Stimulated activated CD4-positive, alpha-beta T cell treated with anti-CD3 and anti-CD28 coated beads, Interleukin-1b, Interleukin-23, amount 100 ng/mL, for 48 hours (primary cell): ENCODE measurements at places on chromosomes 11 and 22.
A peak's percentile ranks its signal among the peaks of the same experiment; 100 is the strongest.

DNA sequence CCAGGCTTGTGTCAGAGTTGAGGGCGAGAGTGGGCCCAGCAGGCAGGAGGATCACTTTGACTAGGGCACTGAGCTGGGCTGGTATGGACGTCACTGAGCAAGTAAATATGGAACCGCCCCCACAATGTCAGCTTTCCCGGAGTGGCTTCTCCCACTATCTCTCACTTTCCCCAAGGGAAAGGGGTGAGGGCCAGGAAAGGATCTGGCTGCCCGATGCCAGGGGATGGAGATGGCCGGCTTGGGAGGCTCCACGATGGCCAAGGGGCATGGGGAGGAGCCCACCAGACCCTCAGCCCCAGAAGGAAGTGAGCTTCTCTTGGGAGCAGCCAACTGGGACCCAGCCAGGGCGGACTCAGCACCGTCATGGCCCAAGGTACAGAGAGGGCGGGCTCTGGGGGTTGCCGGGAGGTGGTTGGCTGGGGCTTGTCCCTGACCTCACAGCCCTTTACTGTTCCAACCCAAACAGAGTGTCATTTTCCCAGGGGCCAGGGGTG lies 8.7 kb downstream of the PRDM11 start:
- DNase-seq = no peak

DNA sequence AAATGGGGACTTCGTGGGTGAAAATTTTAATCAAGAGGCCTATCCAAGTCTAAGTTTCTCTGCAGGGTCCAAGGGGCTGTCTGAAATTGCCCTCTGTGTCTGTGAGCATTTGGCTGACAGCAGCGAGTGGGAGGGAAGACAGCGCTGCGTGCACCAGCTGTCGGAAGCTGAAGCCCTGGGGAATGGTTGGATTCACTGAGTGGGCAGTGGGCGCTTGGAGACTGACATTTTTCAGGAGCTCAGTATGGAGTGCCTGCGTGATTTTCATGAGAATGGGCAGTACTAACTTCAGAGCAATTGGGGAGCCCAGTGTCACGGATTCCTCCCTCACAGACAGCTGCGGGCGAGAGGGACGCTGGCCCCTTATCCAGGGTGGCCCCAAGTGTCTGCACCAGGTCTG lies 388.8 kb upstream of the B3GAT1 start:
- no peak for DNase-seq

DNA sequence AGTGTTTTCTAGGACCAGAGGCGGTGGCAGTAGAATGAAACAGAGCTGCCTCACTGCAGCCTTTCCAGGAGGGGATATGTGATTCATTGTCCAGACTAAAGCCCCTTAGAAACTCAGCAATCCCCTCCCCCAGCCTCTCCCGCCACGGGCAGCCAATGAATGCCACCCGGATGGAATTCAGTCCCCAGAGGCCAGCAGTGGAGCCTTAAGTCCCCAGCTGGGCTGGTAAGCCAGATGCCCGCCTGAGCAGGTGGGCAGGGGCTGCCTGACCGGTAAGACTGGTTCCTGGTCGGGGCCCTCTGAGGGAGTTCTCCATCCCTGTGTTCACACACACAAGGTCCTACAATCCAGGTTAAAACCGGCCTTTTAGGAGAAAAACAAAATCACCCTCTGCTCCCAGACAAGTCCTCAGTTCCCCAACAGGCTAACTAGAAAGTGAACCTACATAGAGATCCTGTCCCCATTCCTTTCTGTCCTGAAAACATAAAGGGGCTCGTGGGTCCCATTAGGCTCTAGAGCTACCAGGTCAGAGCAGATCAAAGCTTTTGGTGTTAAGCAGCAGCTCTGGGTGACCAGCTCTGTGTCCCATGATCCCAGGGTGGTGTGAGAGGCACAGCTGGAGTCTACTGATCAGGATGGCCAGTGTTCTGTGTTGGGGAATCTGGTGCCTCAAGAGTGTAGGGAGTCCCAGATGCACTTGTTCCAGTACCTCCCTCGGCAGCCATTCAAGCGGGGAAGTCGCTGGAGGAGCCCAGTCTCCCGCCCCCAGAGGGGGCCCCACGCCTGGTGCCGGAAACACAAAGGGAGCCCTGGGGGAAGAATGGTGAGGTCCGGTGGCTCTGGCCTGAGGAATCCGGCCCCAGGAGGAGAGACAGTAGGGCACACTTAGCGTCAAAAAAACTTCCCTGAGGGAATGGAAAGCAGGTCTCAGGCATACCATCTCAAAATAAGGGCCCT lies 2.6 kb downstream of the PATZ1 start:
- peak; percentile 37 for DNase-seq

GRCh38 chr11:66636411-66636810 lies 2.1 kb upstream of the RBM4 start:
- no peak for DNase-seq

- no peak for DNase-seq
Observed at GRCh38 chr11:844693-845644, 2.3 kb downstream of the TSPAN4 start.

DNA sequence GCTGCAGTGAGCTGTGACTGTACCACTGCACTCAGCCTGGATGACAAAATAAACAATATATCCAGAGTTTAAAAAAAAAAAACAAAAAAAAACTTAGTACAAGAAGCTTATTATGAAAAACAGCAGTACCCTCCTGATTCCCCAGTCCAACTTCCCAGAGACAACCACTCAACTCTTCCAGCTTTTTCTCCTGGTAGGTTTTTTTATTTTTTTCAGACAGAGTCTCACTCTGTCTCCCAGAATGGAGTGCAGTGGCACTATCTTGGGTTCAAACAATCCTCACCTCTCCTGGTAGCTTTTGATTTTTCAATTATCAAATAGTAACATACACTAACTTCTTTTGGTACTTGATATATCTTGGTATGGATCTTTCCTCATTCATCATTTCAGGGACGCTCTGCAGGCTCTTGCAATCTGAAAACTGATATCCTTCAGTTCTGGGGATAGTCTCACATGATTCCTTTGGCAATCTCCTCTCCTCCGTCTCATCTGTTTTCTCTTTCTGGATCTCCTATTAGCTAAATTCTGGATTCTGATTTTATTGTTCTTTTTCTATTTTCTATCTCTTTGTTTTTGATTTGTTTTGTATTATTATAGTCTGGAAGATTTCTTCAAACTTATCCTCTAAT lies 44.9 kb downstream of the ALG9 start:
- DNase-seq = no peak
